ENCODE measurements at places on chromosomes 5 and 9. TPM values are rescaled to one million over a fixed set of nuclear protein-coding genes. Genes with fewer than 3 reads are reported as not detected.

The SPATA31E1 gene
- total RNA-seq, result not detected

The AK8 gene
- 1.1 TPM for total RNA-seq

The TMEM174 gene
- total RNA-seq, result not detected

The KCNMB1 gene
- not detected for total RNA-seq

The SNX30 gene
- total RNA-seq, result 5.1 TPM

All from A549 treated with dexamethasone at 1 μM for 4 hours (cell line).